ENCODE measurements at places on chromosomes 4 and X.
A peak's percentile ranks its signal among the peaks of the same experiment; 100 is the strongest.

GRCh38 chr4:23269566-23269965, 576.8 kb downstream of the GBA3 start:
- DNase-seq: peak; percentile 16

GRCh38 chr4:76950052-76950955, 752 bp downstream of the SEPTIN11 start:
- peak; percentile 46 for DNase-seq

DNA sequence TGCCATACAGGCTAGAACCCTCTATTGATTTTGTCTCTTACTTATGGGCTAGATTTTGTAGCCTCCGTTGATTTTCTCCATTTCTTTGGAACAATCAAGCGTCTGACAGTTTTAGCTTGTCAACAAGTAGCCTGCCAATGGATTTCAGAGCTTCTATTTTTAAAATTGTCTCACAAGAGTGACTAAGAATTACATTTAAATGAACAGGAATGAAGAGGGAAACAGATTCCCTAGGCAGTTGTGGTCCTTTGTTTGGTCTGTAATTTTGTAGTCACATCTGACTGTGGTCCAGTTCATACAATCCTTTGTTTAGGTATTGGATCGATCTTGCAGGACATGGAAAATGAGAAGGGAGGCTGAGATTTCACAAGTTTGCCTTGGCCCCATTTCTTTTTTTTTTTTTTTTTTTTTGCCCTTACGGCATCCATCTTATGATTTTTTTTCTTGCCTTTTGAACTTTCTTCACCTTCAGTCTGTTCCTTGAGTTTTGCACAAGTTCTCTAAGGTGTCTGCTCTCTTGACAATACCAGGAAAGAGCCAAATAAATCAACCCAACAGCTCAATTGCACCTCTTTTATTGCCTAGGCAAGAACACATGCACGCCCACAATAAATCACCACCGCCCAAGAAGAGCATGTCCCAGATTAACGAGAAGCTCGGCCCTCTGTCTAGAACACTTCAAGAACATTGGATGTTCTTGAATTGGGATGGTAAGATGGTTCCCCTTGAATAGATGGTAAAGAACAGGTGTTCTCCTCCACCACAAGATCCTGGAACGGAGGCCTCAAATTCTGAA, 86.5 kb upstream of the EGFL6 start:
- no peak for DNase-seq

DNA sequence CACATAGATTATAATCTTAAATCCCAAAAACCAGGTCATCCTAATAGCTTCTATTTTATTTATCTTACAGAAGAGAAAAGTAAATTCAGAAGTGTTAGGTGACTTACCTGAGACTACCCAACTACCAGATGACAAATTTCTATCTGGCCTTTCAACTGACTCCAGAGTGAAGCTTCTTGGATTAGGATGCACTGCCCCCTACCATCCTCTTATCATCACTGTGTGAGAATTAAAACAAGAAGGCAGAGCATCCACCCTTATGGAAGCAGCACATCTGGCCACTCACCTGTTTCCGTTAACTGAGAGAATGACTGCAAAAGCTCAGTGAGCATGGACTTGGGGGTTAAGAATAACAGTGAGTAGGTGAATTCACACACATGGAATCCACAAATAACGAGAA, 502.6 kb upstream of the TECRL start:
- DNase-seq: no peak

DNA sequence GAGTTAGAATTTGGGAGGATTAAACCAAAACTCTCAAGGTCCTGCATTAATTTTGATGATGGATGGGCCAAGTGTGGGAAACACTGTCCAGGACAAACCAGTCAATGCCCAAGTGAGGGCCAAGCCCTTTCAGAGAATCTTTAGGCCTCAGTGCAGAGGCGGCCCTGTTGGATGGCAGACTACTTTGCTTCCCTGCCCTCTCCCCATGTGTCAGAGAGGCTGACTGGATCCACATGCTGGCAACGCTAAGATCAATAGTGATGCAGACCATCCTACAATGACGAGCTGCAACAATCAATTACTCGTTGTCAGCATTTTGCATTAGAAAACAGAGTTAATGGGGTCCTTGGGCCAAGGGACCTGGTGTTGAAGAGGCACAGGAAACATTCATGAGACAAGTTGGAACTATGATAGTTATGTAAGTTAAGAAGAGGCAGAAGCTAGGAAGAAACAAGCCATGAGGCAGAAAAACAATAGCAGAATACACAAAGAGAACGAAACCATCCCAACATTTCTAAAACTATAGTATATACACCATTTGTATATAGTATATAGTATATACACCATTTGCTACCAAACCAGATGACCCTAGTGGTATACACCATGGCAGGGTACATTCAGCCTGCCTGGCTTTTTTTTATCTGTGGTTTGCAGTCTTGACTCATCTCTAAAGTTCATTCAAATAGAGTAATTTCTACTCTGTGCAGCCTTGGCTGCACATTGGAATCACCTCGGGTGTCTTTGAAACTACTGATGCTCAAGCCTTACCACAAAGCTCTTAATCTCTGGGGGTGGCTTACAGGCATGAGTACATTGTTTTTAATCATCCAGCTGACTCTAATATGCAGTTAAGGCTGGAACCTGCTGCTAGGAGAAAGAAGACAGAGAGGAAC, 147.7 kb upstream of the GYPA start:
- DNase-seq: no peak

- DNase-seq: no peak
Measured at GRCh38 chr4:154047733-154048132, 258.9 kb upstream of the SFRP2 start.

GRCh38 chr4:121728066-121728465, 31.3 kb upstream of the ANXA5 start:
- peak; percentile 88 for DNase-seq

GRCh38 chr4:44985938-44986337, 259.6 kb upstream of the GNPDA2 start:
- peak; percentile 21 for DNase-seq

- DNase-seq: peak; percentile 72
Measured at GRCh38 chr4:26288355-26288909, 32.4 kb upstream of the RBPJ start.

- no peak for DNase-seq
Measured at GRCh38 chr4:6957994-6958393, 48.4 kb downstream of the TBC1D14 start.

Measured in epithelial cell of esophagus (primary cell).